ENCODE measurements at places on chromosomes 12 and 14.

GRCh38 chr12:110809149-110809548 is 37.6 kb upstream of the CCDC63 start:
- no peak for DNase-seq

DNA sequence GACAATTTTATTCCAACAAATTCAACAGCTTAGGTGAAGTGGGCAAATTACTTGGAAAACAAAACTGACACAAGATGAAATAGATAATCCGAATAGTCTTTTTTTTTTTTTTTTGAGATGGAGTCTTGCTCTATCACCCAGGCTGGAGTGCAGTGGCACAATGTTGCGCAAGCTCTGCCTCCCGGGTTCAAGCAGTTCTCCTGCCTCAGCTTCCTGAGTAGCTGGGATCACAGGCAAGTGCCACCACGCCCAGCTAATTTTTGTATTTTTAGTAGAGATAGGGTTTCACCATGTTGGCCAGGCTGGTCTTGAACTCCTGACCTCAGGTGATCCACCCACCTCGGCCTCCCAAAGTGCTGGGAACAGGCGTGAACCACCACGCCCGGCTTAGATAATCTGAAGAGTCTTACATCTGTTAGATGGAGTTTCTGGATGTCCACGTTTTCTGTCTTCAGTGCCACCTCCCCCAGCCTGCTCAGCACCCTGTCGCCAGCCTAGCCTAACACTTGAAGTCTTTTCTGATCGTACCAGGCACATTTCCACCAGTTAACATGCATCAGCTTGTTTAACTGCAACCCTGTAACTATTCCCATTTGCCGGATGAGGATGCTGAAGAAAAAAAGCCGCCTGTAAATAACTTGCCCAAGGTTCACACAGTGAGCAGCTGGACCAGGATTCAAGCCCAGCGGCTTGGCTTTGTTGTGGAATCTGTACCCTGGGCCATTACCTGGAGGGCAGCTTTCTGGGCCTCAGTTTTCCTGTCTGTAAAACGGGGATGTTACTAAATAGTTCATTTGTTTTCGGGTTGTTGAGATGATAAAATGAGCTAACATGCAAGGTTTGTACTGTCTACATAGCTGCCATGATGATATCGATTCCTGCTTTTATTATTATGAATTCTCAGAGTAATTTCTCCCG is 26.4 kb downstream of the FBRSL1 start:
- no peak for DNase-seq

DNA sequence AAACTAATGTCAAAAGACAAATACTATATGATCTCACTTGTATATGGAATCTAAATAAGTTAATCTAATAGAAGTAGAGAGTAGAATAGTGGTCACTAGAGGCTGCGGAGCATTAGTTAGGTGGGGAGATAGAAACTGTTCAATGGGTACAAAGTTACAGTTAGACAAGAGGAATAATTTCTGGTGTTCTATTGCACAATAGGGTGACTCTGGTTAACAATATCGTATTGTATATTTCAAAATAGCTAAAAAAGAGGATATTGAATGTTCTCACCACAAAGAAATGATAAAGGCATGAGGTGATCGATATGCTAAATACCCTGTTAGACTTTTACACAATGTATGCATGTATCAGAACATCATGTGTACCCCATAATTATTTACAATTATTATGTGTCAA is 42.9 kb downstream of the IGF1 start:
- DNase-seq = no peak

GRCh38 chr12:104181313-104181712 is 34.3 kb upstream of the TXNRD1 start:
- no peak for DNase-seq

- DNase-seq = no peak
Observed at GRCh38 chr12:94704452-94705306, 54.3 kb upstream of the TMCC3 start.

GRCh38 chr14:96120392-96120791 is 81.2 kb downstream of the C14orf132 start:
- no peak for DNase-seq

DNA sequence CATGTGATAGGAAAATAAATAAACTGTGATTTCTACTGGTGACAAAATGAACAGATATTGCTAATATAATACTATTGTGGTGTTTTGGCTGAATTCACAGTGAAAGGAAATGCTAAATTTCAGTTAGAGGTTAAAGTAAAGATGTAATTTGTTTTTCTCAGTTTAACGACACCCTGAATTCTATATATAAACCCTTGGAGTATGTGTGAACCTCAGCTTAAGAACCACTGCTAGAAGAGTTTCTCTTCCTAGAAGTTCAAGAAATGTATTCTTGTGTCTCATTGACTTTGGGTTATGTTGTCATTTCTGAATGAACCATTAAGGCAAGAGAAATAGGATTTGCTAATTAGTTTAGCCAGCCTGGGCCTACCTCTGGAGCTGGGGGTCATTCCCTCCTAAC is 8.2 kb downstream of the FBXO34 start:
- DNase-seq = no peak

DNA sequence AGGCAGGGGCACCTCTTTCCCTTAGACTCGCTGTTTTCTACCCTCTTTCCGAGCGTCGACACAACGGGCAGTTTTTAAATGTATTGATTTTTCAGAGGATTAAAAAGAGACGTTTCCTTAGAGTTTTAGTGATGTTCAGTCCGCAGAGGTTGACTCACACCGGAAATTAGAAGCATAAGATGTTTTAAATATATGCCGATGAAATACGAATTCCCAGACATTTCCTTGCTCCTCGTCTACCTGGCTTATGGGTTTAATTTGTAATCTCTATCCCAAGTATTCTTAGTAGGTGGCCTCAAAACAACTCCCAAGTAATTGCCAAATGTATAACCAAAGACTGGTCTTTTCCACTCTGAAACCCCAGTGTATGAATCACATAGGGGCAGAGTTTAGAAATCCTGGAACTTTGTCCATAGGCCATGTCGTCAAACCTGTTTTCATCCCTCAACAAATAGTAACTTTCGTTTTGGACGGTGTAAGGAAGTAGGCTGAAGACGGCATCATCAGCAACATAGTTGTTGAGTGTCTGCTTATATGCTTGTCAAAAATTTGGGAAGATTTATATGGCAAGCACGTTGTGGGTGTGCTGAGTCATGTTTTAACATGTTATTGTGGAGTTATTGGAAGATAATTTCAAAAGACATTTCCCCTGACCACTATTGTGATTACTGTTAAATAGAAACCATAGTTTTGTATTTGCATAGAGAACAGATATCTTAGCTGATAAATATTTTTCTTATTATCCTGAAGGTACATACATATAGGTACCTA is 824 bp downstream of the TBK1 start:
- peak; percentile 26 for DNase-seq

GRCh38 chr12:130027798-130028197 is 124.0 kb upstream of the TMEM132D start:
- no peak for DNase-seq

DNA sequence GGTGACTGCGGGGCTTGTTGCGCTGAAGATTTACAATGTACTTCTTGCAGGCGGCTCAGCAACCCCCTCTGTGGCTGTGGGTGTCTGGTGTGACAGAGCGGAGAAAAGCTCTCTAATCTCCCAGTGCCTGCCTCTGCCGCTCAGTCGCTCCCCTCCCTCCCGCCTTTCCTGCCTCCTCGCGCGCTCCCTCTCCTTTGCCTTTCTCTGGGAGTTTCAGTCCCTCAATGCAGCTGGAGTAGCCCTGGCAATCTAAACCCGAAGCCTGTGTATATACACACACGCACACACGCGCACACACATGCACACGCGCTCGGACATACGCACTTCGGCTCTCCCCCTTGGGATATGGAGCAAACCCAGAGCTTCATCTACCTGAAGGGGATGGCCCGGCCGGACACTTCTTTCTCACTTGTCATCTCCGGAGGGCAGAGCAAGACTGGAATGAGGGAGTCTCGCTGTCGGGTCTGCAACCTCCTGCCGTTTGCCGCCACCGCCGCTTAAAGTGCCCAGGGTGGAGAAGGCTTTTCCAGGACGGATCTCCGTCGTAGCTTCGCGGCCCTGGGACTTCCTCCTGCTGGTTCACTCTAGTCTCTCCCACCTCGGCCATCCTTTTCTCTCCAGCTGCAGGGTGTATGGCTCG is 599 bp upstream of the TRHDE start:
- no peak for DNase-seq

- DNase-seq = no peak
Observed at GRCh38 chr12:6774499-6775062, 2.3 kb downstream of the LAG3 start.

DNA sequence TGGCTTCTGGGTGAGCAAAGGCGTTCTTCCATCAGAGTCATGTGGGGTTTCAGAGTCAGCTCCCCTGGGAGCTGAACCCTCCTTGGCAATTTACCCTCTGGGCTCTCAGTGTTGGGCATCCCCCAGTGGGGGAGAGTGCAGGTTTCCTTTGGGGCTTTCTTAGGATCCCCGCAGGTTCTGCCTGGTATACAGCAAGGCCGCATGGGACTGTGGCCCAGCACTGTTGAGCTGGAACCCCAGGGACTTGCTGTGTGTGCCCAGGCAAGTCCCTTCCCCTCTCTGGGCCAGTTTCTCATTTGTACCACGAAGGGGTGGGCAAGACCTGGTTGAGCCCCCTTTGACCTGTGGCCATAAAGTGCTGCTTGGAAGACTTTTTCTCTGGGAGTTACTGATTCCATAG is 5.5 kb downstream of the FAM181A start:
- DNase-seq = no peak

DNA sequence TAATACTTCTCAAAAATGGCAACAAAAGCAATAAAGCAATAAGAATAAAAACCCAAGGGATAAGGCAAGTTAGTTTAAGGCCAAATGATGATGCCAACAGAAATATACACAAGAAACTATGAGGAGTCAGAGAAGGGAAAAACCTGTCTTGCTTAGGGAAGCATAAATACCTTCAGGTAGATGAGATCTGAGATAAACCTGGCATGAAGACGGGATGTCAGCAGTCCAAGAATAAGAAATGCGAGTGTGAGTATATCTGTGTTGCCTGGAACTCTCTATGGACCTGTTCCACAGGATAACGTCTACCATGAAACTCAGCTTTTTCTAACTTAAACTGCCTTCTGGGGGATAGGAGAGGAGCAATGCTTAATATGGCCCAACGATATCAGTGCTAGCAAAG is 30.6 kb downstream of the KCNH5 start:
- DNase-seq = no peak

GRCh38 chr12:14948672-14949071 is 10.3 kb upstream of the ERP27 start:
- peak; percentile 69 for DNase-seq

GRCh38 chr12:123041042-123041531 is 60.6 kb downstream of the ARL6IP4 start:
- peak; percentile 16 for DNase-seq

DNA sequence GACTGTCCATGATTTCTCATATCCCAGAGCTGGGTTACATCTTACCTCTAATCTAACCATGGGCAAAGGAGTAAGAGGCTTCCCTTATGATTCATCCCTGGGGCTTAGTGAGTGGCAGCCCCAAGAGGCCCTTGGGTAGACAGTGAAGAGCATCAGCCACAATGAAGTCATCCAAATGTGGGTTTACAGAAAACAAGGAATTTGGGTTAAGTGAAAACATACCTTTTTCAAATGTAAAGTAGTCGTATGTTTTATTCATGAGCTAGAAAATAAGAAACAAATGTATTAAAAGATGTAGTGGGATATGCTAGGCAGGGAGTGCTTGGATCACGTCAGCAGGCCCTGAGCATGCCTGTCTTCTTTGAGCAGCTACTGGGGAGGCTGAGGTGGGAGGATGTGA is 54.0 kb upstream of the ELK3 start:
- DNase-seq = no peak
